ENCODE measurements at places on chromosomes 5 and 9. TPM values are rescaled to one million over a fixed set of nuclear protein-coding genes. Genes with fewer than 3 reads are reported as not detected.

DNA sequence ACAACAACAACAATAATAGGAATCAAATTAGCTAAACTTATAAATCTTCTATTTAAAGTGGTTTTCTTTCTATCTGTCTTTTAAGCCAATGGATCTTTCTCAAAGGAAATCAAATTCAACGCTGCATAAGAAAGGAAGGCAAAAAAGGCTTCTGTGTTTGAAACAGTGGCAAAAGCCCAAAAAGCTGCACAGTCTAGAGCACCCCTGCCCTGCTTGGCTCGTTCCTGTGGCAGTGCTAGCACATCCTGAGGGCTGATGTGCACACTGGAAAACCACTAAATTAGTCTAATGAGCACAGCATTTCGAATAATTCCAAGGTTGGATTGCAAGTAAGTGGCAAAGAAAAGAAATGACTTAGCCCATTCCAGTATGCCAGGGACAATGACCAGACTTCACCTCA, 80.7 kb downstream of the AP3B1 start:
- DNase-seq = no peak

DNA sequence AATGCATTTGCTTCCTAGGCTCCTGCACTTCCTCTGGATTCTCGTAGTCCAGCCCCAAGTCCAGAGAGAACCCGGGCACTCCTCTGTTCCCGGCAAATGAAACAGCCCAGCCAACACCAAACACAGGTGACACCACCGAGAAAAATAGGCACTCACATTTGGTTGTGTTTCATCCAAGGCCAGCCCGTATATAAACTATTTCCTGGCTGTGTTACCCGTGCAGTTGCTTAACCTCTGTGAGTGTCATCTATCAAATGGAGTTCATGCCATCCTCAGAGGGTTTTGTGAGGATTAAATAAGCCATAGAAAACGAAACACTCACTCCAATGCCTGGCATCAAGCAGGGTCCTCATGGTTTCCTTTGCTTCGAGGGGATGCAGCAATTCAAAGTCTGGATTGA, 115.2 kb downstream of the BOD1 start:
- no peak for DNase-seq

DNA sequence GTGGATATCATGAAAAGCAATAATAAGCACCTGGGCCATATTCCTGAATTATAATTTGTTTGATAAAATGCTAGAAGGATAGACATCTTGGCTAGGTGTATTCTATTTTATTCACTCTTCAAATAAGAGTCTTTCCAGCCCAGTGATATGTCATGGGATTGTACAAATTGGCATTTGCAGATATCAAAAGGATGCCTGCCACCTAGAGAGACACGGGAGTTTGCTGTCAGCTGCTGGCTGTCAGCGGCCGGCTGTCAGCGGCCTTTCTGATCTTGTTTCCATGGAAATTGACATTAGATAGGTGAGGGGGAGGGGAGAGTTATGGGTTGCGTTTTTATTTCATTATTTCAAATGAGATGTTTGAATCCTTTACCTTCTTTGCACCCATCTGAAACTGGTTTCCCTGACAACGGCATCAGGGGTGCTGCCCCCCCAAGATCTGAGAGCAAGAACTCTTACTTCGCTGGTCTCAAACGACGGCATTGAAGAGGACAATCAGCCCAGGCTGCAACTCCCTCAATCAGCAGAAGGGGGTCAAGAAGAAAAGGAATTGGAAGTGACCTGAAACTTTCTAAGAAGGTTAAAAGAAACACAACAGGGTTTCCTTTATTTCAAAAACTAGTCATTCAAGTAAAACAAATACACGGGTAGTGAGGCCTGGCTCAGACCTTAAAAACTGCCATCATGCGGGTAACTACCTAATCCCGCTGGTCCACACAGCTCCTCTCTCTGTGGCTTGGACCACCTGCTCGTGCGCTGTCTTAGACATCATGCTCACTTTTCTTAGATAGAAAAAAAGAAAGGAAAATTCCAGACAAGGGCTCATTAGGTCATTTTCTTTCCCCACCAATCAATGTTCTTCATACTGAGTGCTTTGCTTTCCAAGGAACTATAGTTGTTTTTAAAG, 115.7 kb downstream of the TLE1 start:
- no peak for DNase-seq

GRCh38 chr9:137506702-137507171, 43.5 kb downstream of the PNPLA7 start:
- DNase-seq = no peak

DNA sequence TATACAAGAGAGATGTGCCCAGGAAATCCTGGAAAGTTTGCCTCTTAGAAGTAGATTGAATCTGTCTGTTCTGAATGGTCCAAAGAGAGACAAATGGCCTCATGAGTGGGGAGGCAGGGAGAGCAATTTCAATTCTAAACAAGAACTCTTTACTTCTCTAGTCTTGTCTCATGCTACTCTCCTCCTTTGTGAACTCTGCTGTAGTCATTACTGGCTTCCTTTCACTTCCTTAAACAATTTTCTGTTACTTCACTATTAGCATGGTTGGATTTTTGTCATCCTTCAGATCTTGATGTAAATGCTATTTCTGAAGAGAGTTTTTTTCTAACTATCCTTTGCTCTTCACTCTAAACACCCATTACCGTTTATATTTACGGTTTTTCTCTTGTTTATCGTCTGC, 54.0 kb upstream of the GRIN3A start:
- DNase-seq = no peak

DNA sequence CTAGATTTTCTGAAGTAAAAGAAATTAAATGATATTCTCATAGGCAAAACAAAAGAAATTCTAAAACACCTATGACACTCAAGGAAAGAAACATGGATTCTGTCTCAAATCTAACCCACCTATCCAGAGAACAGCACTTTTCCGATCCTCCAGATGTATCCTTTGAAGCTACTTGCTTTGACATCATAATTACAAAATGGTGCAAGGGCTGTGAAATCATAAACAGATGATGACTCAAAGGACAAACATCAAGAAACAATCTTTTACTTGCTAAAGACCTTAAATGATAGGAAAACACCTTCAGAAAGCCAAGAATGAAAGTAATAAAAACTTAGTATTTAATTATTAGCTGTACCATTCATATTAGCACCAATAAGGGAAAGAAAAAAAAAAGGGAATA, 202.6 kb downstream of the DENND1A start:
- DNase-seq = no peak

GRCh38 chr5:36883894-36884462, 7.4 kb downstream of the NIPBL start:
- DNase-seq = no peak

DNA sequence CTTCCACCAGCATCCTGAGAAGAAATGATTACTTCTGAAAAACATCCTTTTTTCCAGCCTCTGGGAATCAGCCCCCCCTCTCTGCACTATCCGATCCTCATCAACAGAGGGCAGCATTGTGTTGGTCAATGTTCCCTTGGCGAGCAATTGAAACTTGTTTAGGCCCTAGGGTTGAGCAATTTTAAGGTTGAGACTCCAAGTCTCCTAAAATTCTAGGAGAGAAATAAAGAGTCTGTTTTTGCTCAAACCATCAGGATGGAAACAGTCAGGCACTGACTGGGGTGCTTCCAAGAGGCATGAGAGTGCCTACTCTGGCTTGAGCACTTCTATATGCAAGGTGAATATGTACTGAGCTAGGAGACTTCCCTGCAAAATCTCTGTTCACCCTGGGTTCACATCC, 12.4 kb upstream of the CYFIP2 start:
- no peak for DNase-seq

CTXN3 gene
- polyA plus RNA-seq = not detected

PCDHGB3 gene
- polyA plus RNA-seq = 1.4 TPM

SHISAL2B gene
- polyA plus RNA-seq = 0.34 TPM

MYOT gene
- 1.4 TPM for polyA plus RNA-seq

ANKRD18A gene
- polyA plus RNA-seq = 3.4 TPM

IL13 gene
- polyA plus RNA-seq = not detected

PCDHB7 gene
- 5.5 TPM for polyA plus RNA-seq

Measured in right renal cortex interstitium (tissue), 3 donors.